ENCODE measurements at places on chromosomes 7 and 10.

GRCh38 chr10:63753808-63754207 lies 232.6 kb downstream of the REEP3 start:
- no peak for DNase-seq

DNA sequence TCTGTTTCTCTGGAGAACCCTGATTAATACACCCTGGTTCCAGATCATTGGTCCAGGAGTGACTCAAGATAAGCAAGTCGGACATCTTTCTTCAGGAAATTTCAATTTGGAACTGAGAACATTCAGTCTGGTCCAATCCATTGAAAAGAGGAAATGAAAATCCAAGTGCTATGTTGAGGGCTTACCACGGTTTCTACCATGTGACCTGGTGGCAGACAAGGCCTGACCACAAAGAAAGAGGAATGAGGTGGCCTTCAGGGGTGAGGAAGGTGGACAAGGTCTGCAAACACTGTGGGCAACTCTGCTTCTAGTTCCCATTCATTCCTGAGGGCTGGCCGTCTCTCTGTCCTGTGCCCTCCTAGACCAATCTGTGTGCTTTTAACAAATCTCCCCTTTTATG lies 149.2 kb upstream of the GHITM start:
- DNase-seq: no peak

GRCh38 chr7:129469930-129470329 lies 32.4 kb upstream of the SMKR1 start:
- DNase-seq: no peak

DNA sequence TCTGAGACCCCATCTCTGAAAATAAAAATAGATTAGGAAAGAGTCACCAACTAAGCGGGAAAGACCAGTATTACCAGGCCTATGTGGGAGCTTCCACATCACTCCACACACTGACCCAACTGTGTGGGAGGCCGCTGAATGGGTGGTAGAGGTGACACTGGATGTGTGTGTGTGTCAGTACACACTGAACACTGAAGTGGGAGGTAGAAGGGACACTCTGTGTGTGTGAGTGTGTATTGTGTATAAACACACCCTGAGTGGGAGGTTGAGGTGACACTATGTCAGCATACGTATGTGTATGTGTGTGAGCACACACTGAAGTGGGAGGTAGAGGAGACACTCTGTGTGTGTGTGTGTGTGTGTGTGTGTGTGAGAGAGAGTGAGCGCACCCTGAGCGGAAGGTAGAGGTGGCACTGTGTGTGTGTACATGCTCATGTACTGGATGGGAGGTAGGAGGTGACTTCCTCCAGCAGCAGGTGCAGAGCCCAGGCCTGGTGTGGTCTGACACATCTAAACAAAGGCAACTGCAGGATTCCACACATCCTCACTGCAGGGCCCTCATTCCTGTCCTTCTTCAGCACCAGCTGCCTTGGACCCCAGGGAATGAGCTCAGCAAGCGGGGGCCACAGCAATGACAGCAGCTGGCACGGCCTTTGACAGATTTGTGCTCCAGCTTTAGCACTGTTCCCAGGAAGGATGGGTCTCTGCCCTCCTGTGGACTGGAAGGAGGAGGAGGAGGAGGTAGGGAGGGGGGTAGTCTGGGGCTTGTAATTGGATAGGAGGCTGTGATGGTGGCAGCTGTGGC lies 26.5 kb upstream of the RBM20 start:
- DNase-seq: no peak

- DNase-seq: no peak
Observed at GRCh38 chr10:72367301-72367960, 12.7 kb upstream of the DNAJB12 start.

GRCh38 chr10:11563936-11564335 lies 47.5 kb downstream of the USP6NL start:
- DNase-seq: no peak

GRCh38 chr7:97771576-97771975 lies 39.7 kb downstream of the TAC1 start:
- DNase-seq: no peak

DNA sequence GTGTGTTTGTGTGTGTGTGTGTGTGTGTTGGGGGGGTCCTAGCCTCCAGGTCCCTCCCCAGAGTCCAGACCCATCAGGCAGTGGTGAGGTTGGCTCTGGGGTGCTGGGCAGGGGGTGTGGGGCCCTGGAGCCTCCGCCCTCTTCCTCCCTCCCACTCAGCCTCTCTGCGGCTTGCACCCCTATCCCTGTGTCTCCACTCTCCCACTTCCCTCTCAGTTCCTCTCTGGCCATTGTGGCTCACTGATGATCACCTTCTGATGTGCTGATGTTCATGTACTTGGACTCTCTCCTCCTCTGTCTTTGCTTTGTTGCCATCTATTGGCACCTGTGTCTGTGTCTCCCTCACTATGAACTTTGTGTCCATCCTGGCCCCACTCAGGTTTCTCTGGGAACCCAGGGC lies 298.7 kb downstream of the ZEB1 start:
- DNase-seq: no peak

- no peak for DNase-seq
Observed at GRCh38 chr7:18860221-18860620, 257.2 kb downstream of the TWIST1 start.

- no peak for DNase-seq
Observed at GRCh38 chr10:69758310-69758728, 43.4 kb upstream of the COL13A1 start.

DNA sequence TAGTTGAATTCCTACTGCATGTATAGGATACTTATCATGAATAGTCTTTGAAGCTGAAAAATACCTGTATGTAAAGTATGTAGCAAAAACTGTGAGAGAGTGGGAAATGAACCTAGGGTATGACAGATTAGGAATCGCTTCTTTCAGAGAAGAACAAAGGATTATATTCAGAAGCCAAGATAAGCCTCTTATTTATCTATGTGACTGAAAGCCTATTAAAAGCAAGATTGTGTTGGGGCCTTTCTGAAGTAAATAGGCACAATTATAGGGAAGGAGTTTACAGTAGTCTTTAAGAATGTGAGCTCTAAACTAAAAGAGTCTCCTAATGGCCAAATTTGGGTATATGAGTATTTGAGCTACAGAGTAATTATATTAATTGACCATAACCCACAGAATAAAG lies 102.1 kb downstream of the MTERF1 start:
- DNase-seq: no peak

- DNase-seq: no peak
Observed at GRCh38 chr10:79488336-79488735, 24.0 kb upstream of the EIF5AL1 start.

DNA sequence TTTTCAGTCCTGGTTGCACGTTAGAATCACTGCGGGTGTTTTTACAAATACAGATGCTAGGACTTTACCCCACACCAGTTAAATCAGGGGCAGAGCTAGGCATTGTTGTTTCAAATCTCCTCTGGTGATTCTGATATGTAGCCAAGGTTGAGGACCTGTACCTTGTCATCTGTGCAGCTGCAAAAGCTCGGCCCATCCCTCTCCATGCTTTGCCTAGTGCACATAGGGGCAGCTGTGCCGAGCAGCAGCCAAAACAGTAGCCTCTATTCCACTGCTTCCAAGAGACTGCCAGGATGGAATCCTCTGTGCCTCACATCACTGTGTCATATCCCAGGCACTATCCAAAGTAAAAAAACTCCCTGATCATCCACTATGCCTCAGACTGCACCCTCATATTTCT lies 181.3 kb downstream of the CDK14 start:
- no peak for DNase-seq

- DNase-seq: no peak
Observed at GRCh38 chr7:112185005-112185834, 21.0 kb downstream of the DOCK4 start.

DNA sequence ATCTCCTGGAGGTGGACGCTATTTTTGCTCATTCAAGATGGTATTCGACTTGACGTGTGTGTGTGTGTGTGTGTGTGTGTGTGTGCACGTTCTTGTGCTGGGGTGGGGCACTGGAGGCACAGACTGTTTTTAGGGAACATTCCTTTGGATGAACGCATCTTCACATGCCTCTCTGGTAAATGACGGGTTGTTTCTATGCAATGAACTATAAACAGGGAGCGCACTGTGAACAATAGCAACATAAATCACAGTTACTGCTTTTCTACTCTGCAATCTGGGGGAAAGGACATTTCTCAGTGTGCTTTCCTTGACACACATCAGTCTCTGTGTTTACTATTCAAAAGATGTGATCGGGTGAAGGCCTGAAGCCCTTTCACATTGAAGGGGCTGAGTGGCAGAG lies 120.1 kb upstream of the PITRM1 start:
- DNase-seq: no peak

DNA sequence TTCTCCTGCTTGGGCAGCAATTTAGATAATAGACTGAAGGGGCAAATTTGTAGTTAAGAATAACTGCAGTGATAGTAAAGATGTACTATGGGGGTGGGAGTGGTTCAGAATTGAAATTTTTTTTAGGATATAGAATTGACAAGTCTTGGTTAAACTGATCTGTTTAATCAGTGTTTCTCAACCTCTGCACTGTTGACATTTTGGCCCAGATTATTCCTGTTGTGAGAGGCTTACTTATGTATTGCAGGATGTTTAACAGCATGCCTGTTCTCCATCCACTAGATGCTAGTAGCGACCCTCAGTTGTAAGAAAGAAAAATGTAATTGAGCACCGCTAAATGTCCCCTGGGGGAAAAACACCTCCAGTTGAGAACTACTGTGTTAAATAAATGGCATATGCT lies 176.5 kb downstream of the CCDC7 start:
- no peak for DNase-seq

- no peak for DNase-seq
Observed at GRCh38 chr10:101207026-101207425, 22.2 kb downstream of the LBX1 start.

- no peak for DNase-seq
Observed at GRCh38 chr7:141073641-141074161, at the start of gene TMEM178B. Gene TMEM178B, plus strand, starts transcription at chr7:141074064.

DNA sequence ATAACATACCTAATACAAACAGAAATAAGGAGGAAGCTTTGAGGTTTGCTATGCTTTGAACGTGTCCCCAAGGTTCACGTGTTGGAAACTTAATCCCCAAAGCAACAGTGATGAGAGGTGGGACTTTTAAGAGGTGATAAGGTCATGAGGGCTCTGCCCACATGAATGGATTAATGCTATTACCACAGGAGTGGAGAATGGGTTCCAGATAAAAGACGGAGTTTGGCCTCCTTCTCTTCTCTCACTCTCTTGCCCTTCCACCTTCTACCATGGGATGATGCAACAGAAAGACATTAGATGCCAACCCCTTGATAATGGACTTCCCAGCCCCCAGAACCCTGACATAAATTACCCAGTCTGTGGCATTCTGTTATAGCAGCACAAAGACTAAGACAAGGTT lies 9.6 kb downstream of the ITGB1 start:
- peak; percentile 8 for DNase-seq

- no peak for DNase-seq
Observed at GRCh38 chr7:16460789-16461493, 4.6 kb downstream of the SOSTDC1 start.

- no peak for DNase-seq
Observed at GRCh38 chr10:59002011-59002410, 174.4 kb upstream of the PHYHIPL start.

DNA sequence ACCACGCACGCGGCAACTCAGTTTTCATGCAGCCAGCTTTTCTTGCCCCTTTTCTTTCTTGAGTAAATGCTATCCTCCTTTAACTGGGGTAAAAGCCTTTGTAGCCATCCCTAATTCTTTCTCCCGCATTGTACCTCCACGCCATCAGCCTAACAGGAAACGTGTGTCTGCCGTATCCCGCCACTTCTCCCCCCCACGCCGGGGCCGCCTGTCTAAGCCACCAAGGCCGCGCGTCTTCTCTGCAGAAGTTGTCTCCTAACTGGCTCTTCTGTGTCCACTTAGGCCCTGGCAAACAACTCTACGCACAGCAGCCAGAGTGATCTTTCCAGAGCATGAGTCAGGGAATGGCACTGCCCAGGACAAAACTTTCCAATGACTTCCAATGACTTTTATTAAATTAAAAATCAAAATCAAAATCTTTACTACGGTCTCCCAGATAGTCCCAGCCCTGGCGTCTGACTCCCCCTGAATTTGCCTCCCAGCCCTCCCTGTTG lies 74.6 kb downstream of the XRCC2 start:
- no peak for DNase-seq

DNA sequence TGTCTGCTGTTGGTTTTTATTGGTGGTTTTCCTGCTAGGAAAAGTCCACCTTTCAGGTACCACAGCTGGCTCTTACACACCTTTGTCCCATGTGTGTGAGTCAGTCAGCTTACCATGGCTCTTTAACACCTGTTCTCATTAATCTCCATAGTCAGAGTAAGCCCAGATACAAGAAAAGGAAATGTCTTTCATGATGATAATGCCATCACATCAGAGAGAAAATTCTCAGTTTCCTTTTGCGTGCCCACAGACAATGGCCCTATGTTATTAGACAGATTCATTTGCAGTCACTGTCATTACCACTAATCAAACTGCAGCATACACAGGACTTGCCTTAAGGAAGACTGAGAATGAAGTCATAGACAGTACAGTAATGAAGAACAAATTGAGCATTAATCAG lies 1583.6 kb upstream of the LRRTM3 start:
- DNase-seq: no peak

- no peak for DNase-seq
Observed at GRCh38 chr10:95513008-95513589, 48.1 kb downstream of the SORBS1 start.

- DNase-seq: peak; percentile 33
Observed at GRCh38 chr10:28179006-28179742, 123.7 kb downstream of the MPP7 start.

- no peak for DNase-seq
Observed at GRCh38 chr7:915291-916218, 38.9 kb downstream of the ADAP1 start.

DNA sequence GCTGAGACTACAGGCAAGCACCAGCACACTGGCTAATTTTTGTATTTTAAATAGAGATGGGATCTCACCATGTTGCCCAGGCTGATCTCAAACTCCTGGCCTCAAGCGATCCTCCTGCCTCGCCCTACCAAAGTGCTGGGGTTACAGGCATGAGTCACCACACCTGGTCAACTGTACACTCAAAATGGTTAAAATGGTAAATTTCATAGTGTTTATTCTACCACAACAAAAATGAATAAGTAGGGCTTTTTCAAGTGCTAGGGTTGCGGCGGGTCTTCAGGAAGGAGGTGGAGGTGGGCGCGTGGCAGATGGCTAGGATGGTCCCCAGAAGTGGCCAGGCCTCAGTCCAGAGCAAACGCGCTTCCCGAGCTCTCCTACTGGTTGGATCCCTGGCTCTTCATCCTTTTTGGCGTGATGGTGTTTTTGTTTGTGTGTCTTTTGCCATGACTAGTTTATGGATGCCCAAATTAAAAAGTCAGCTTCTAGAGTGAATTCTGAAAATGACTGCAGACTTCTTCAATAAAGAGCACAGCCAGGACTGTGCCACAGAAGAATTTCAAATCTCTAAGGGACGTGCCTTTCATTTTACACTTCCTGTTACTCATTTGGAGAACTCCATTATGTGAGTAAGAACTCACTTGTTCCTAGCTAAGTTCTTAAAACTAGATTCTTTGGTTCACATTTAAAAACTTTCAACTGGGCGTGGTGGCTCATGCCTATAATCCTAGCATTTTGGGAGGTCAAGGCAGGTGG lies 73.9 kb downstream of the TMEM130 start:
- DNase-seq: no peak

- DNase-seq: no peak
Observed at GRCh38 chr10:130550952-130551674, 414.9 kb downstream of the GLRX3 start.
